ENCODE measurements at places on chromosomes 1 and 21.
A peak's percentile ranks its signal among the peaks of the same experiment; 100 is the strongest.

DNA sequence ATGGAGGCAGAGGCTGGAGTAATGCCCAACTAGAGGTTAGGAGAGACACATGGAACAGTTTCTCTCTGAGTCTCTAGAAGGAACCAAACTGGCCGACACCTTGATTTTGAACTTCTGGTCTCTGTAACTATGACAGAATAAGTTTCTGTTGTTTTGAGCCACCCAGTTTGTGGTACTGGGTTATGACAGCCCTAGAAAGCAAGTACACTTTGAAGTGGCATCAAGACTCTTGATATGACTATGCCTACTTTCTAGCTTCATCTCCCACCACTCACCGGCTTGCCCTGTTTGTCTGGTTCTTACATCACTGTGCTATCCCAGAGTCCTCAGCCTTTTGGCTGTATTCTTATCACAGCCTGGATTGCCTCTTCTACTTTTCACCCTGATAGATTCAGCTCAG, 230.3 kb upstream of the USP24 start:
- DNase-seq = no peak

- DNase-seq = peak; percentile 89
These were observed at the start of gene PLA2G4A for GRCh38 chr1:186828611-186829454. TSS of gene PLA2G4A (plus strand) at chr1:186828949. CDS start at chr1:186854355, 25,406 bp downstream.

GRCh38 chr1:228020686-228021354, 14.0 kb downstream of the WNT3A start:
- no peak for DNase-seq

DNA sequence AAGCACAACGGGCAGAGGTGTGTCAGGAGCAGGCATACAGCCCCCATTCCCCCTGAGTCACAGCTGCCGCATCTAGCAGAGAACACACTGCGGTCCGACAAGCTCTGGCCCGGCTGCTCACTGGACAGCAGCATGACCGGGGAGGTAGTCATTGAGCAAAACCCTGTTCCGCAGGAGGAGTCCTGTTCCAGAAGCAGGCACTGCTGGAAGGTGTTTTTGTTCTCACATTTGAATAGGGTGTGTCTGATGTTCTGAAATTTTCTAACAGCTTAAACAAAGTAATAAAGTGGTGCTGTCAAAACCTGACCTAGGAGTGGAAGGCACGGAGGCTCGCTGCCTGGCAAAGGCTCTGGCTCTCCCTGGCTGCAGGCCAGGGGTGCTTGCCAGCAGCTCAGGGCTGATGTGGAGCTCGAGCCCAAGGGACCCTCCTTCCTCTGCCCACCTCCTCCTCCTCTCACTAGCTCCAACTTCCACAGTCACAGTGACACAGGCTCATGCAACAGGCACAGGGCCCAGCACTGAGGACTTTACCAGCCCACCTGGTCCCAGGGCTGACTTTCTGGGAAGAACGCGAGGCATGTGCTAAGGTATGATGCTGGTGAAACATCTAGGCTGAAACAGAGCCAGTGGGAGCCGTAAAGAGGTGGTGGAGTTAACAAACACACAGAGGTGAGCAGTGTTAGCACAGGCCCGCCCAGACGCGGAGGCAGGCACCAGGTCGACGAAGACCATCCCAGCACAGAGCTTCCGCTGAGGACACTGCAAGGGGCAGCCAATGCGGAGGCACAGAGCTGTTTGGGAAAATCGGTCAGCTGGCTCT, 118.6 kb upstream of the IFFO2 start:
- no peak for DNase-seq

GRCh38 chr1:56438901-56439551, 140.3 kb downstream of the PLPP3 start:
- DNase-seq = no peak

GRCh38 chr1:12525311-12526181, 92.5 kb downstream of the DHRS3 start:
- peak; percentile 47 for DNase-seq

DNA sequence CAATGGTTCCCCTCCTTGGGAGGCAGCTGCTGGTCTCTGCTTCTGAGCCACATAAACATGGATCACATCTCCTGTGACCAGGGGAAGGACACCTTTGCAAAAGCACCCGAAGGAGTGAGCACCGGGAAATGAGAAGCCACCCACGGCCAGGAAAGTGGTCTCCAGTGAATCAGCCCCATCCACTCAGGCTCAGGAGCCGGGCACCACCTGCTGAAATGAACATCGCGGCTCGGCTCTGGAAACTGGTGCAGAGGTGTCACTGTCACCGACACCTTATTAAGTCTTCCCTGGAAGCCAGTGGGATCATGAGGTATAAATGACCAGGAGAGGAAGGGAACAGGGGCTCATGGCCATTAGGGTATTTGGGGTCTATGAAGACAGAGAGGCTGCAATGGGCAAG, 207.2 kb upstream of the C1orf174 start:
- DNase-seq = no peak

- DNase-seq = no peak
These were observed 3.1 kb downstream of the RPS6KC1 start for GRCh38 chr1:213054142-213054541.

DNA sequence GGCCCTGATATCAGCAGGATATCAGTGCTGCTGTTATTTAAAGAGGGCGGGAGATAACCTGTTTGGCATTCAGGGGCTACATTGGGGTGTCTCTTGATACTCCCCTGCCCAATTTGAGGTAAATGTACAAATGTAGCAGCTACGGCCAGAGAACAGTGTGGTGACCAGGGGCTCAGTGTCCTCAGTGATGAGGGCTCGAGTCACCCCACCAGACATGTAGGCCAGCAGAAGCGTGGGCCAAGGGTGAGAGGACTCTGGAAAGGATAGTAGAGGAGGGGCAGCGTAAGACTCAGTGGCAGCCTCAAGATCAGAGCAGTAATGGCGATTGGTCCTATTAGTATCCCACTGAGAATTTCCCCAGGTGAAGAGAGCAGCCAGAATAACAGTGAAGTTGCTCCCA, 108.4 kb downstream of the XCL2 start:
- no peak for DNase-seq

DNA sequence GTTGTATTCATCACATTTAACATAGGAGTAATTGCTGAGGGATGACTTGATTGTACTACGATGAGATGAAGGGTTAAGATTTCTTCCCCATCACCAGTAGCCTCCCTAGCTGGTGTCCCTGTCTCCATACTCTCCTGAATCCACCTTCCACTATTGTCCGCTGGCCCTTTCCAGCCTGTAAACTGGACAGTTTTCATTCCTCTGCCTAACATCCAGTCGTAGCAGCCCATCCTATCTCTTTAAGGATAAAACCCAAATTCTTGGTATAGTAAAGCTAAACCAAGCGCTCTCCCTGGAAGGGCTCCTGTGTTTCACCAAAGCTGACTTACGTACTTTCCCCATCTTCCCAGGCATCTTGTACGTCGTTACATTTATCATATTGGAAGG, 670 bp downstream of the COX20 start:
- no peak for DNase-seq

DNA sequence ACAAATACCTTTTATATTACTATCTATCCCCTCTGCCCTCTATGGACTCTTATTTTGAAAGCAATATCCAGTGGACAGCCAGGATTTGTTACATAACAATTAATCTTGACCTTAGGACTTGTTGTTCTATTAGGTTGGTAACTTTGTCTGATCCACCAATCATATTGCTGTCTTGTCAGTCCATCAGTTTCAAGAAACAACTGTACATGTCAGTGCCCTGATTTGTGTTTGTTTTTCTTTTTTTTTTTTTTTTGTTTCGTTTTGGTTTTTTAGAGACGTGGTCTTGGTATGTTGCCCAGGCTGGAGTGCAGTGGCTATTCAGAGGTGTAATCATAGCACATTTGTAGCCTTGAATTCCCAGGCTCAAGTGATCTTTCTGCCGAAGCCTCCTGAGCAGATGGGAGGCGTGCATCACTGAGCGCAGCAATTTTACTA, 1.5 kb upstream of the SCP2 start:
- no peak for DNase-seq

DNA sequence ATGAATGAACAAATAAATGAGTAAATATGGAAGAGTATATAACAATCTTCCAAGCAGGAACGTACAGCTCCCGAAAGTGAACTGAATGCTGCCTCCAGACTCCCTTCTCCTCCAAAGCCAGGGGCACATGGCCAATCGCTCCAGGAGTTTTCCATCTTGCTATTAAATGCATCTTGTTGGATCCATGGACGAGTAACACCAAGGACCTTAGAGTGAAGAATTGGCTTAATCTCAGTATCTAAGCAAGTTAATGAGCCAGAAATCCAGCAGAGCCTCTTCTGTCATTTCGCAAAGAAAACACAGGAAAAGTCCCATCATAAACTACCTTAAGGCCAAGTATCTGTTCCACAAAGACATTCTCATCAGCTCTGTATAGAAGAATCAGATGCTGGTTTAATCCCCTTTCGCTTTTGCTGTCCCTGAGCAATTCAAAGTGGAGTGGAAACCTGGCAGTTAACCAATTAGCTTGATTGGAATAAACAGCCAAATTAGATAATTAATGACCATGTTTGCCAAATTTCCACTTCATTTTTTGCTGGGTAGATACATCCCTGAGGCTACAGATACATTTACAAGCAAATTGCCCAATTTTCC, 116.0 kb downstream of the MIS18A start:
- DNase-seq = no peak

DNA sequence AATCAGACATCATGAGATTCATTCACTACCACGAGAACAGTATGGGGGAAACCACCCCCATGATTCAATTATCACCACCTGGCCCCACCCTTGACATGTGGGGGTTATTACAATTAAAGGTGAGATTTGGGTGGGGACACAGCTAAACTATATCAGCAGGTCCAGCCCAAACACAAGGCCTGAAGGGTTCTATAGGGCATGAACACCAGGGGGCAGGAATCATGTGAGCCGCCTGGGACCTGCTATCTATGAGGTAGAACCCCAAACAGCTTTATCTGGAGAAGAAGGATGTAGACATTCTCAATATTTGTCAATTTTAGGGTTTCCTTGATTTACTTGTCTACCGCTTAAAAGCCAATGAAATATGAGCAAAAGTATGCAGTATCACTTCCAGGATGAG, 294.9 kb upstream of the DEPDC1 start:
- no peak for DNase-seq

- DNase-seq = peak; percentile 67
These were observed 930 bp downstream of the DHCR24 start for GRCh38 chr1:54885807-54886723.

GRCh38 chr1:61659061-61659460, 65.9 kb downstream of the TM2D1 start:
- no peak for DNase-seq

Data from suppressor macrophage treated with lipopolysaccharide for 1 hour (primary cell).